NCI-H1092 (cell line): ENCODE measurements at places on chromosomes 2 and 18.

DNA sequence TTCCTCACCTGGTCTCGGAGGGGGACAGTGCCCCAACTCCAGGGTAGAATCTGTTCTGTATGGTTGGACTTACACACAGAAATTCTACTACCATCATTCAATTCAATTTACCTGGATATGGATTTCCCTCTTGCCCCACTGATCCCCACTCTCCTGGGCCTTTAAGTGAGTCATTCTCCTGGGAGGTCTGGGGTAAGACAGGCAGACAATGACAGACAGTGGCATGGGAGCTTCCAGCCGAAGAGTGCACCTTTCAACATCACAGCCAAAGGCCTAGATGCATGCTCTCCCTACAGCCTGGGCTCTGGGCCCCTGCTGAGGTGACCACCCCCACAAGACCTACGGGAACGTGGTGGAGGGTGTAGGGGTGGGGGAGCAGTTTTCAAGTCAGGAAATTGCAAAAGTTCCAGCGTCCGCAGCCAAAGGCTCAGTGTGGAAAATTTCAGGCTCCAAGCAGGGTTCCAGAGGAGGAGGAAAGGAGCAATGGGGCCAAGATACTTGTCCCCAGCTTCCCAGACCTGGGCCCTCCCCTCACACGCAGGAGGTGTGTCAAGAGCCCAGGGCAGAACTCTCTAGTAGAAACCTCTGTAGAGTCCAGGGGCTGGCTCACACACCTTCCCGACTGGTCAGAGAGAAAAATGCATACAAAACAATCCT lies 296.4 kb downstream of the CYP26B1 start:
- DNase-seq = no peak

DNA sequence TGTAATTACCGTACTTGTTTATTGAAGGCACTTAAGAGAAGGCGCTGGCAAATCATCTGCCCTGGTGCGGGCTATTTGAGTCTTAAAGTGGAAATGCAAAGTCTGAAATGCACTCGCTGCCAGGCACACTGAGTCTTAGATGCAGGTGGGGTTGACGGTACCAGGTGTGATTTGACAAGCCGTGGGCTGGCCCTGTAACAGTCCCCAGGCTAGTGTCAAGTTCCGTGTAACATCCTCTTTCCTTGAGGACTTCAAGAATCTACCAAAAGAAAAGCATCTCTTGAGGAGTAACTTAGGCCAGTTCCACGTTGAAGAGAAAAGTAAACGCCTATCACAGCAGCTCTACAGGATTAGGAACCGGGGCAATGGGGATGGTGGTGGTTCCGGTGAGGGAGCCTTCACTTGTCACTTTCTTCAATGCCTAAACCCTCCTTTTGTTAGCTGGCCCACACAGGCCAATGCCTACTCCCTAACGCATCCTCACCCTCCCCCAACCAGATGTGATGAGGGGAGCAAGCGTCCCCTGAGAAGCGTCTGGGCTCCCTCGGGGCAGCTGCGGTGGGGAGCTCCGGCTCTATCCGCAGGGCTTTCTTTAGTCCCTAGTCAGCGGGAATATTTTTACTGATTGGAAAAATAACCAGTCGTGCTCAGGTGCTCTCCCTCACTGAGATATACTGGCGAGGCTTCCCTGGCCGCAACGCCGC lies 1.5 kb upstream of the UGP2 start:
- no peak for DNase-seq

- no peak for DNase-seq
These were observed 21.9 kb downstream of the GATA6 start for GRCh38 chr18:22191346-22191695.

GRCh38 chr2:221924576-221924975 lies 352.5 kb upstream of the EPHA4 start:
- no peak for DNase-seq

- DNase-seq = no peak
These were observed 194.7 kb downstream of the RND3 start for GRCh38 chr2:150292807-150293206.

GRCh38 chr2:136408795-136409194 lies 290.8 kb upstream of the CXCR4 start:
- DNase-seq = no peak

GRCh38 chr18:59267503-59268126 lies 5.6 kb downstream of the RAX start:
- DNase-seq = no peak

- no peak for DNase-seq
These were observed 72.3 kb downstream of the INHBB start for GRCh38 chr2:120418174-120418787.

DNA sequence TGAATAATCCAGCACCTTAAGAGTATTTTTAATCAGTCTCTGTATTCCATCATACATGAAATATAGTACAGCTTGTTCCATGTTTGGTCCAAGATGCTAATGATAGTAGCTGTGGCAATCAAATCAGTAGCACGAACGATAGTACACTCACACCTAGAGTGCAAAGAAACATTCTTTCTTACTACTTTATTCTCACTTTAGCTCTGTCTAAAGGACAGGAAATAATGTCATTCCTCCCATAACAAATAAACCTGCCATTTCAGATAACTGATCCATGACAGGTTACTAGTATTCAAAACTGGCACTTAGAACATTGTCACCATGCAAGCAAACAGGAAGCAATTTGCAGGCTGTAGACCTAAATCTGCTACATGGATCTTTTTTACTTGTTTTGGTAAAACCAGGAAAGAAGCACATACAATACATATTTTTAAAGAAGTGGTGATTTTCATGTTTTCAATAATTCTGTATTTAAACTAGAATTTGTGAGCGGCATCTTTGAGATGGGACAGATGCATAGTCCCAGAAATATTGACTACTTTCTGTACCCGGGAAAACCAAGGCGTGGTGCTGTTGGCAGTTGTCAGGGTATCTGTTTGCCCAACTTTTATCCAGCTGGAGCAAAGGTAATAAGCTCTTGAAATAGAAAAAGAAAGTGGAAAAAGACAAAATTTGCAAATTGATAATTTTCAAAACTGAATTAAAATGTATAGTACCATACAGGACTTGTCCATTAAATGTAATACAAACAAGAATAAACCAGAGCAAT lies 49.5 kb downstream of the IKZF2 start:
- no peak for DNase-seq
